HFFc6 (cell line): ENCODE measurements at places on chromosomes 1 and 21.

DNA sequence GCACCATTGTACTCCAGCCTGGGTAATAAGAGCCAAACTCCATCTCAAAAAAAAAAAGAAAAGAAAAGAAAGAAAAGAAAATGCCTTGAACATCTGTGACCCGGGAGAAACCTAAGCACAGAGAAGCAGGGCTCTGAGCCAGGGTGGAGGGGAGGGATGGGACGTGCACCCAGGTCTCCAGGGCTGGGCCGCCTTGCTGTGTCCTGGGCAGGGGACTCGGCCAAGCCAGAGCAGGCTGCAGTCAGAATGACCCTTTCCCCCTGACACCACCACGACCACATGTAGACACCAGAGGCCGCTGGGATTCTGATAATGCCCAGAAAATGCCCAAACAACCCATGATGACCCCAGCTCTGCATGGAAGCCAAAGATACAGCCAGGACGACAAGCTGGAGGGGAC lies 17.8 kb downstream of the CHD5 start:
- no peak for DNase-seq

- no peak for DNase-seq
Observed at GRCh38 chr1:180358649-180359048, 128.6 kb downstream of the LHX4 start.

DNA sequence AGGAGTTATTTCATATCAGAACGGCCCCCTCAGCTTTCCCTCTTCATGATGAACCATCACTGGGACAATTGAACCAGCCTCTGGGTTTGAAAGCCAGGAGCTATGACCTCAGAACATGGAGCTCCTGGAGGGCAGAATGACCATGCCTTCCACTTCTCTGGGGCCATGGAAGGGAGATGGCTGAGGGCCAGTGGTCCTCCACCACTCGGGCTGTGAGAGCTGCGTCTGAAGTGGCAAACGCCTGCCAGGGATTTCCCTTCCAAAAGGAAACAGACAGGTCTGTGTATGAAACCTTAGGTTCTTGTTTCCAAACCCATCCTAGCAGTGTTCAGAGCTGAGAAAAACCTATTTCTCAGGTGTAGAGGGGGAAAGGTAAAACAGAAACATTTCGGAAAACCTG lies 22.5 kb downstream of the PKP1 start:
- DNase-seq: no peak

- DNase-seq: no peak
Observed at GRCh38 chr1:115437196-115437595, 99.1 kb upstream of the NGF start.

DNA sequence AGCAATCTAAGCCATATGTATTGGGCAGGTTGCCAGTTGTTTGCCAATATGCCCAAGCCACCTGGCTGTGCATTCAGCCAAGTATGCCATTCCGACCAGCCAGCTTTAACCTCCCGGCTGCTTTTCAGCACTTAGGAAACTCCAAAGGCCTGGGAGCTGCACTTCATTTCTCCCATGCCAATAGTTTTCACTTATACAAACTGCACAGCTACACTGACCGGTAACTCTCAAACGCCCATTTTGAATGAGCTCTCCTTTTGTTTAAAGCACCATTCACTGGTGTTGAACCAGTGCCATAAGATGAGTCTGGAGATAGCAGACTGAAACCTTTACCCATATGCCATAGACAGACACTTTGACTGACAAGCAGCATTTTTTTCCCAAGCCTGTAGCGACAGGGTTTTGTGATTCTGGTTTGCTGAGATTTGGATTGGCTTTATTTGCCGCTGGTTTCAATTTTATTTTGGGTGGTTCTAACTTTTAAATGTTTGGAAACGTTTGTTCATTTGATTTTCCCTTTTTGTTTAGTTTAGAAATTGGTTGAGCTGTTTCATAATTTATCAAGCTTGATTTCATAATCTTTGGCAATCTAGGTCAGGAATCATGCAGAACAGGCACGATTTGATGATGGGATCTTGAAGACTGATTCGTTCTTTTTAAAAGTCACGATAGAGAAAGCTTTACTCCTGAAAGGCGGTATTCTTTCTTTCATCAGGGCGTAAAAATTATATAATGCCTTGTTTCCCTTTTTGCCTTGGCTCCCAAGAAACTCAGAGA lies 144.6 kb downstream of the NFIA start:
- DNase-seq: no peak

- DNase-seq: no peak
Observed at GRCh38 chr1:41882068-41882477, 36.6 kb downstream of the HIVEP3 start.

DNA sequence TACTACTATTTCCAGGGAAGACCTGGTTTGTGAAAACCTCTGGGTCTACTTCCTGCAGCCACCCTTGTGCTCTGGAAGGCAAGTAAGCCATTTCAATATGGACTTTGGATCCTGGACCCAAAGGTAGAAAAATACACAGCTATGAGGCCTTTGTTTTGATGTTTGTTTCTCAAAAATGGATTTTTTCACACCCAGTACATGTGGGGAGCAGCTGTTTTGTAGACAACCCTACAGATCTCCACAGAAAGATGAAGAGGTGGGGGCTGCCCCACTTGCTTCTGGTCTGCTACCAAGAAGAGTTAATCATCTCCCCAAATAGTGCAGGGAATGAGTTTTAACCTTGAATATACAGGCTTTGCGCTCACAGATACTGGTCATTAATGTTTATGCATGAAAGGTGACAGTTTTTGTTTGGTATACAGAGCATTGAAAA lies 29.2 kb downstream of the ZNF281 start:
- no peak for DNase-seq

DNA sequence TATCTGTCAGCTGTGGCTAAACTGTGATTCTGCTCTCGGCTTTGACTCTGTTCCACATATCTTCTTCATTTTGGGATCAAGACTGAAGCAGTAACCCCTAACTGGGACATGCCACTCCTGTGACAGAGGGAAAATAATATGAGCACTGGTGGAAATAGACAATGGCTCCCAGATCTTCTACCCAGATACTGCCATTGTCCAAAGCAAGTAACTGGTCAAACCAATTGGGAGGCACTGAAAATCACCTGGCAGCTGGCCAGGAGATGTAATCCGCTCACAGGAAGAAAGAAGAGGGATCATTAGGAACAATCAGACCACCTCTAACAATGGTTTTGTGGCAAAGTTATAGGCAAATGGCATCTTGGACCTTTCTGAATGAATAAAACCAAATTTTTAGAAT lies 10.7 kb downstream of the SNX7 start:
- DNase-seq: no peak

DNA sequence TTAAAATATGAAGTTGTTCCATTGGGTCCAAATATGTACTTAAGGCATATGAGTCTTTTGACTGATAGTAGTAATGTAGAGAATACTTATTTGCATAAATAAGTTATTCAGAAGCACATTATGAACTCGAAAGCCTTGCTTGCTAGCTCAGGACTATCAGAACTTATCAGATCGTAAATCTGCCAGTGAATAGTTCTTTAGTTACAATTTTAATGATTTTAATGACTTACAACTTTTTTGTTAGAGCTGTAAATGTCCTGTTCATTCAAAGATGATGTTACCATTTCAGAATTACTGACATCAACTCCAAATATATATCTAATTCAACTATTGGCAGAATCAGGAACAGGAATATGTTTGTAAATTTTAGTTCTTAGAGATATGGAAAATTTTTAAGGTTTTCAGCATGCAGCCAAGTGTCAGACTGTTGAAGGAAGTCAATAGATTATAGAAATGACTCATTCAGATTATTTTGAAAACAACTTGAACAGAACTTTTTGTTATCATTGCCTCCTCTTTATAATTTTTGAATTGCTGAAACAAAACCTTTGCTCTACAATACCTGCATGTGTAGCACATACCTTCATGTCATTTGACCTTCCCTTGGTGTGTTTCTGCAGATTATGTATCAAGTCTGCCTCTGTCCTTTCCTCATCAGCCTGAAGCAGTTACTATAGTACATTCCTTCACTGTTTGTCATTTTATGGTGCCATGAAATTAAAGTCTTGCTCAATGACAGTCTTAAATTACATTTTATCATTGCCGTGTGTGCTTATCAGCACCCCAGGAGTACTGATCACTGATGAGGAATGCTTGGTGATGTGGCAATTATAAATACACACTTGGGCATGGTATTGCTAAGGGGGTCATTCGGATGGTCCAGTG lies 44.9 kb downstream of the LRRC8D start:
- DNase-seq: peak; percentile 70

GRCh38 chr1:46547481-46548383 lies 3.7 kb downstream of the KNCN start:
- peak; percentile 55 for DNase-seq

- no peak for DNase-seq
Observed at GRCh38 chr1:14522926-14523241, 75.6 kb upstream of the KAZN start.

- DNase-seq: peak; percentile 94
Observed at GRCh38 chr1:228902781-228903433, 167.6 kb downstream of the RHOU start.

DNA sequence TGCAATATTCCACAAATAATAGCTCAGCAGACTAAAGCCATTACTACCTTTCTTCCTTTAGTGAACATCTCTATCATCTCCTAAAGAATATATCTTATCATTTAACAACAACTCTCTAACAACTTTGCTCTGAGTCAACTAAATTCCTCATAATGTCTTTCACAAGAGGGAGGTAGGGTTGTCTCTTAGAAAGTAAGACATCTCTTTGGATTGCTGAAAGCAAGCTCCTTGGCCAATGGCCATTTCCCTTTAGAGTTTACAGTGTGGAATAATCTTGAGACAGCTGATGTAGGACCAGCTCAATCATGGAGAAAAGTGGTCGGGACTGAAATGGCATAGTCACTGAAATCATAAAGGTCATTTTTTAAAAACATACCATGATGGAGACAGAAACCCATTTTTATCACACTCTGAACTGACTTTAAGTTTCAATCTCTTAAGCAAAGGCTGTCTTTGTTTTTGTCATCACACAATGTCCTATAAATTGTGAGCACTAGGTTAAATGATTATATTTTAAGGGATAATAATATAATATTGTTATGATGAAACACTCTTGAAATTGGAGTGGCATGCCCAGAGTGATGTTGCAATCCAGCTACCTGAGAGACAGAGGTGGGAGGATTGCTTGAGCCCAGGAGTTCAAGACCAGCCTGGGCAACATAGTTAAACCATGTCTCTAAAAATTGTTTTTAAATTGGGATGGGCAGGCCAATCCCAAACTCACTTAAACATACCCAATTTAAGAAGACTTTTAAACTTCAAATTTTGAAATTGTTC lies 91.1 kb downstream of the SLC44A5 start:
- no peak for DNase-seq

- peak; percentile 27 for DNase-seq
Observed at GRCh38 chr1:77876884-77877283, 11.5 kb upstream of the NEXN start.

DNA sequence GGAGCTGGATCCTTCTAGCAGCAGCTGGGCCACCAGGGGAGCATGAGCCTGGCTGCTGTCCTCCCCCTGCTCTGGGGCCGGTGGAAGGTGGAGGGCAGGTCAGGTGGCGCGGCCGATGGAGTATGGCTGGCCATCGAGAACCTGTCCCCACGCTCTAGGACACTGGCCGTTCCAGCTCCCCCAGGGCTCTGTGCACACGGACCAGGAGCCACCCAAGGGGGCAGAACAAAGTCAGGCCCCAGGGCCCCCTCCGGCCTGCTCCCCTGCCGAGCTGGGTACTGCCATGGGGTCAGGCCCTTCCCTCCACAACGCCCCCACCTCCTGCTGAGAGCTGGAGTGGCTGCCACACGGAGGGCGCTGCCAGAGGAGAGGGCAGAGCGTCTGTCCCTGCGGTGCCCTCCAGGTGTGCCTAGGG lies 4.5 kb upstream of the PLCH2 start:
- no peak for DNase-seq

DNA sequence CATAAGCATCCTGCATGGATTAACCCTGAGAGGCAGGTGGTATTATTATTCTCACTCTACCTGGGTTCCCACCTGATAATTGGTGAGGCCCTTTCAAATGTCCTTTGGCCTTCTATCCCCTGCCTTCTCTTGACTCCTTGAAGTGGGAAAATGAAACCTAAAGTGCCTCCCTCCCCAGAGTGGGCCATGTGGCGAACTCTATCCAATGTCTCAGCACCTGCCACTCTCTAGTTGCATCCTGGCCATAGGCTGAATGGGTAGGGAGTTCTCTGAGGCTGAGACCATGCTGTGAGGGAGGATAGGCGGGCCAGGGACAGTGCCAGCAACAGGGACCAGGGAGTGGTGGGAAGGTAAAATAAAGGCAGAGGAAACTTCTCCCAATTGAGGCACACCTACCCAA lies 35.3 kb downstream of the ELF3 start:
- DNase-seq: no peak

- DNase-seq: no peak
Observed at GRCh38 chr1:192545896-192546521, 29.6 kb upstream of the RGS1 start.
